ENCODE measurements at places on chromosomes 16 and 17.

DNA sequence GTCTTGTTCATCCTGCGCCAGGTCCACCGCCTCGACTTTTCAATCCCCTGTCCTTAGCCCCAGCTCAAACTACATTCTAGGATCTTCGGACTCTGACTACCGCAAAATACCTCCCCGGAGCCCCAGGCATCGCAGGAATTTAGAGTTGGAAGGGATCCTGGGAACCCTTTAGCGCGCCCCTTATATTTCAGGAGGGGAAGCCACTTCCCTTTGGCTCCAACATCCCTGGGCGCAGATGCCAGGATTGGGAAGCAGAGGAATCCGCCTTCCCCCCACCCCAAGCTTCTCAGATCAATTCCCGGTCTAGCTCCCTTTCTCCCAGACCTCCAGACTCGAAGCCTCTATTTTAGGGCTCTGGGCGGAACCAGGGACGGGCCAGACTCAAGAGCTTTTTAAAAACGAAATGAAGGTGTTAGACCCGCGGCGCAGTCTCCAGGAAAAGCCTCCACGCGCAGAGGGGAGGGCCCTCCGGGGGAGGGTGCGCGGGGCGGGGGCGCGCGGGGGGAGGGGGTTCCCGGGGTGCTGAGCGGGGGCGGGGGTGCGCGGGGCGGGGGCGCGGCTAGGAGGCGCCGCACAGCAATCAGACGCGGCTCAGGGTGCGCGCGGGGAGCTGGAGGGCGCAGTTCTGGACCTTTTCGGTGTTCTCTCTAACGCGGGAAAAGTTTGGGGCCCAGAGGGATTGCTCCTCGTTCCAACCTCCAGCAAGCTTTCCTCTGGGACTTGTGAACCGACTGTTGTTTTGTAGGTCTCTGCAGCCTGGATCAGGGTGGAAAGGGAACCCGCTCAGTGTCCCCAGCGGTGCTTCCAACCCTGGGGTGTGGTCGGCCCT lies 1.6 kb downstream of the AHSP start:
- no peak for DNase-seq

- peak; percentile 61 for DNase-seq
These were observed 130.5 kb downstream of the NPIPB5 start for GRCh38 chr16:22641131-22641628.

GRCh38 chr17:521561-522325 lies 169.1 kb upstream of the RPH3AL start:
- DNase-seq: no peak

- no peak for DNase-seq
These were observed 22.8 kb downstream of the TADA2A start for GRCh38 chr17:37429453-37429852.

- no peak for DNase-seq
These were observed 30.7 kb downstream of the SDK2 start for GRCh38 chr17:73613271-73614233.

- no peak for DNase-seq
These were observed 57.2 kb downstream of the VAC14 start for GRCh38 chr16:70743791-70744190.

DNA sequence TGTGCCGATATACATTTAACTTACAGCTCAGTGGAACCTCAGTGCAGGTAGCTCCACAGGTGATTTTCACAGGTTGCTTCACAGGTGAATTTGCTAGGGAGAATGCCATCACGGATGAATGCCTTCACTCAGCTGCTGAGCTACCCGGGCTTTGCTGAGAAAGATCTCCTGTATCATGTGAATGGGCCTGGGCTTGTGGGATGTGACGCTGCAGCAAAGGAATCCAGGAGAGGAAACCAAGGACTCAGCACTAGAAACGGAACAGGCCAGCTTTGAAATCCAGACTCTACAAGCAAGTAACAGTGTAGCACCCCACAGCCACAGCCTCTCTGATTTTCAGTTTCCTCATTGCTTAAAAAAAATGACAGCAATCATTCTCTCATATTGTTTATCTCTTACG lies 271.4 kb upstream of the MAF start:
- no peak for DNase-seq

GRCh38 chr16:10466861-10467260 lies 81.0 kb downstream of the ATF7IP2 start:
- no peak for DNase-seq

- no peak for DNase-seq
These were observed 26.4 kb downstream of the ARHGAP44 start for GRCh38 chr17:12815642-12816141.

GRCh38 chr16:88867581-88868246 lies 1.3 kb upstream of the PABPN1L start:
- no peak for DNase-seq

Measured in fibroblast of pulmonary artery (primary cell).